Neural progenitor cell (in vitro differentiated cells): ENCODE measurements at places on chromosomes 12 and 14. TPM values are rescaled to one million over a fixed set of nuclear protein-coding genes. Genes with fewer than 3 reads are reported as not detected.

DNA sequence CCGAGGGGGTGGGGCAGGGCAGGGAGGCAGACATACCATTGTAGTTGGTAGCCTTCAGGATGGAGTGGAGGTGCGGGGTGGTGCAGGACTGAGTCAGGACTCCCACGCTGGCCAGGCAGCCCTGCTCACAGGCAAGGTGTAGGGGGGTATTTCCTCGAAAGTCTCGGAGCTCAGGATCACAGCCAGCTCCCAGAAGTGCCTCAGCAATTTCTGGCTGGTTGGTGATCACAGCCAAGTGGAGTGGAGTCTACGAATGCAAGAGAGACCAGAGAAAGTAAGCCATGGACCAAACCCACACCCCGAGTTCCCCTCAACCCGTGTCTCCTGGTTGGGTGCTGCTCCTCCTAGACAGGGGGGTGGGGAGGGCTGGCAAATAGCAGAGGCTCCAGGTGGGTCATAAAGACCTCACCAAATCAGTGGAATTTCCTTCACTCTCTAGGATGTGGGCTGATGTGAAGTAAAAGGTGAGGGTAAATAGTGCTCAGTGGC, 1.4 kb downstream of the NFKBIA start:
- DNase-seq = no peak

DNA sequence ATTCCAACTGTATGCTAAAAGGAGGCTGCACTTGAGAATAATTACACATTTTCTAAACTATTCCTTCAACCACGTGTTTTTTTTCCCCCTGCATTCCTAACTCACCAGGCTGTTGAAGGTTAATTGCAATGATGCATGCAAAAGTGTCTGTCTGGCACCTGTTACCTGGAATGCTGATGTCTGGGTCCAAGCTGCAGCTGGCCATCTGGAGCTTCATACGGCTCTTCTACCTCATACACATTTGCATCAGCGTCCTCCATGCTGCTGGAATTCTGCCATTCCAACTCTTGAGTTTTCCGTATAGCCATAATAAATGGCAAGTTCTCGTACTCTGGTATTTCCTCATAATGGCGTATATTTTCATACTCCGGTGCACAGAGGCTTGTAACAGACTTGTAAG, 8.6 kb downstream of the FGD6 start:
- no peak for DNase-seq

LRRC10 gene
- total RNA-seq = not detected in 2 replicates

GRCh38 chr14:75120541-75121291, 6.1 kb downstream of the NEK9 start:
- no peak for DNase-seq

TPPP2 gene
- total RNA-seq = not detected in 2 replicates
